ENCODE measurements at places on chromosomes 4 and X.

DNA sequence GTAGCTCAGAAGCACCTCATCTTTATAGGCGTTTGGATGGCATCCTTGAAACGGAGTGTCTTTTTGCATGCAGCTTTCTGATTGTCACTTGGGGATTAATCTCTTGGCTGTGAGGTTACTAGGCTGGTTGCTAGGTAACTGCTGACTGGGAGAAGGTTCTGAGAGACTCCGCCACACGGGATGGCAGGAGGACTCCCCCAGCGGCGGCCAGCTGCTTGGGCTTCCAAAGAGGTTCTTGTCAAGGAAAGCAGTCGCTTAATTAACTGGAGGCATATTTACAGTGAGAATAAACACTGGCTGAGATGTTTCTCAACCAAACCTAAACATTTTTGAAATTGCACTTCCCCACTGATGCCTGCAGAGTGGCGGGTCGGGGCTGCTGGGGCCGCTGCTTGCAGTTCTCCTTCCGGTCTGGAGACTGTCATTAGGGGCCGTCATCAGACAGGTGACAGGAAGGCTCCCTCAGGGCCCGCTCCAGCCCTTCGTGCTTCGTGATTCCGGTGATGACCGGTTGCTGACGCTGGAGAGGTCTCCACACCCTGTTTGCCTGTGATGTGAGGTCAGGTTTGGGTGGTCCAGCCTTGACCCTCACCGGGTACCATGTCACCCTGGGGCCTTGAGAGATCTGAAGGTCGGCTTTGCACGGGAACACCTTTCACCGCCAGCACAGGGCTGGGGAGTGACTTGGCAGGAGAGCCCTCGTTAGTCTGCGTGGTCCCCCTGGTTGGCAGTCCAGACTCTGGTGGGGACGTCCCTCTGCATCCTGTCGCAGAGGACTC is 9.1 kb downstream of the NSG1 start:
- no peak for DNase-seq

- DNase-seq, result no peak
Observed at GRCh38 chr4:1991087-1991486, 17.7 kb downstream of the NELFA start.

- no peak for DNase-seq
Observed at GRCh38 chr4:31107362-31107761, 387.2 kb downstream of the PCDH7 start.

DNA sequence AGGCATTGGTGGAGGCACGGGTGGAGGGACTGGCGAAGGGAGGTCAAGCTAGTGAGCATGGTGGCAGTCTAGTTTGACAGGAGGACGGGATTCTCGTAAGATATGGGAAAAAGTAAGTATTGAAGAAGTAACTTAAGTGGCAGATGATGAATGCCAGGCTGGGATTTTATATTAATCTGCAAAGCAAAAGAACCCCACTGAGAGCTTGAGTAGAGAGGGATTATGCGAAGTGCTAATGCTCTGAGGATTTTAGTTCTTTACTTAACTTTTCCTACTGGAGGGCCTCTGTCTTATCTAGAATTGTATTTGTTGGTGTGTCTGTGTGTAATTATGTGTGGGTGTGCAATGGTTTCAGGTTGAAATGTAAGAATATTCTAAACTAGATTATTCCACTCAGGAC is 327.9 kb downstream of the FAT4 start:
- no peak for DNase-seq

DNA sequence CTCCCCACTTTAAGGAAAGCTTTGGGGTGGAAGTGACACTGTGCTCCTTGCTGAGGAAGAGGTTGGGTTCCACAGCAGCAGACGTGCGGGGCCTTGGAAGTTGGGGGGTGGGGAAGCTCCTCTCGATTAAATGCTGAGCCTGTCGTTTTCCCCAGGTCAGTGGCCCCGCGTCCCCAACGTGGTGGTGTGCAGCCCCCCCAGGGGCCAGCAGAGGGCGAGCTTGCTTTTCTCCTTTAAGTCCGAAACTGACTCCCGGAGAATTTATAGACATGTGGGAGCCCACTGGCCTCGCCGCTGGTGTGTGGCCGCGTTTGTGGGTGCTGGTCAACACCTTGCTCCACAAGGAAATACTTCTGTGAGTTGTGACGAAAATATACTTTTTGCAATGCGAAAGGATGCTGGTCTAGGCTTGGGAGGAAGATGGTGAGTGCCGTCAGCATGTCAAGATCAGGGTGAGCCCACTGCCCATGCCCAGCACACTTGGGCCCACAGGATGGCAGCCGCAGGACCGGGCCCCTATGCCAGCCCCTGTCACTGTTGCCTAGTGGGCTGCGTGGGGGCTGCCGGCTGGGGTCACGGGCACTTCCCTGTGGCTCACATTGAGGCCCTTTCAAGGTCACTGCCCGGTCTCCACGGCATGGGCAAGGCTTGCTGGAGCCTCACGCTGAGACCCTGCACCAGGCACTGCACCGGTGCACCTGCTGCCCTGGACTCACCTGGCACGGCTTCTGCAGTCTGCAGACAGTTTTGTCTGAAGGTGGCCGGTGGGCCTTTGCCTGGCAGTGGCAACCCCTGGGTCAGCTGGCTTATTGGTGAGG is 9.4 kb downstream of the UVSSA start:
- no peak for DNase-seq

DNA sequence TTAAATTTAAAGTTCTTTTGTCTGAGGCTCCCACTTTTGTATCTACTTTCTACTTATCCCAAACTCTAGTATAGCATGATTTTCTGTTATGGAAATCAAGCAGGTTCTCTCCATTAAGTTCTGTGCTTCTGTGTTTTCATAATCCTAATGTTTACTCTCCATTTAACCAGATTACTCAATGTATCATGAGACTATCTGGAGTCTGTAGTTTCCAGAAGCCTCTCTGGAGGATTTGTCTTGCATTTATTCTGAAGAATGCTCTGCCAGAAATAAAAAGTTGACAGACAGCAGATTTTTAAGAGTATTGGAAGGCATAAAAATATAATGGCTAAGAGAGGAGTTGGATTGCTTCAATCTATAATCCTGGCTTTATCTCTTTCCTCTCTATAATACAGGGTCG is 39.2 kb upstream of the PLS3 start:
- DNase-seq, result no peak

DNA sequence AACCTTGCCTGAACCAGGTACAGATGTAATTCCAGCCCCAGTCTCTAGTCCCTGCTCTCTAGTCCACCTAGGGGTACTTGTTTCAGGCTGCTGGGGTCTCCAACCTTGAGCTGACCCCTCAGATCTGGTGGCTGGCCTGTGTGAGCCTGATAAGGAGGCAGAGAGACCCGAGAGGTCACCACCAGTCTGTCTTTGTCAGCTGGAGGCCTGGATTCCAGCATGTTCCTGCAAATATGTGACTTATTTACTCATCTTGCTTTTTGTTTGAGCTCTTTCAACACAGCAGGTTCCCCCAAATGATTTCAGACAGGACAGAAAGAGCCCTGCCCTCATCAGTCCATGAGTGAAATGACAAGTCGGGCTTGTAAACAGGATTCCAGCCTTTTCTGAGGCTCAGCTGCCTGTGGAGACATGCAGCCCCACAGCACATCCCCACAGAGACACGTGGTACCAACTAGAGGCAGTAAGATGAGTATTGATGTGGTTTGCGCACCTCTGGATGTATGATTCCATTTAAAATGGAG is 37.5 kb upstream of the STK26 start:
- no peak for DNase-seq

DNA sequence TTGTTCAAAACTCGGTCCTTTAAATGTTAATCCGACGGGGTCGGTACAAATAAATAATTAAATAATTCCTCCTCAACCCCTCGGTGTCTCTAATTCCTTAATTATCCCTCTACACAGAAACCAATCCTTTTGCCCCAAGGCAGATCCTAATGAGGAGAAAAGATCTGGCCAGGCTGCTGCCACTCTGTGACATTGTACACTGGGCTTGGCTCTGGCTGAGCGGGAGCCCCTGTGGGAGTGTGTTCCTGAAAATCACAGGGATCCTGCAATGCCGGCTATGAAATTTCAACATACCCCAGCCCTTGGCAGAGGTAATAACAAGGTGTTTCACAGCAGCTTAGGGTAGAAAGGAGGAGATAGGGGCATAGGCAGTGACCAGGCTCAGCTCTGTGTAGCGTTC is 96.0 kb downstream of the DHRSX start:
- DNase-seq, result no peak

- no peak for DNase-seq
Observed at GRCh38 chr4:164572877-164573279, 181.1 kb upstream of the SMIM31 start.

- DNase-seq, result no peak
Observed at GRCh38 chr4:151198748-151199147, 78.2 kb upstream of the PRSS48 start.

- DNase-seq, result no peak
Observed at GRCh38 chr4:108596344-108596743, 24.0 kb upstream of the RPL34 start.

DNA sequence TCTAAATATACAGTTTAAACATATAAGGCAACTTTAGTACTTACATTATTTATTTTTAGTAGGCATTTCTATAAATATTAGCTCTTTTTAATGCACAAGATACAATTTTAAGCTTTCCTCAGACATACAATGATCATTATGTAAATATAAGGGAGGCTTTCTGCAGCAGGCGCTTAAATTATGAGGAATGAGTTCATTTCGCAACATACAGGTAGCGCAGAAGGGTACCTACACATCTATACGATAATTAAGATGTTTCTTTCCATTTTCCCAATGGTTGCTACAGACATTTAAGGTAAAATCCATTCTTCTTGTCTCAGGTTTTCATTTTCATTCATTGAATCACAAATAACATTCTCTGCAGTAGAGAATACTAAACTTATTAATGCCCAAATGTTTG is 1.2 kb downstream of the AASDH start:
- no peak for DNase-seq

- no peak for DNase-seq
Observed at GRCh38 chr4:15873117-15873516, 65.4 kb downstream of the FGFBP1 start.

GRCh38 chr4:47221721-47222120 is 190.4 kb downstream of the GABRB1 start:
- no peak for DNase-seq

GRCh38 chr4:183431614-183432013 is 12.8 kb upstream of the CDKN2AIP start:
- no peak for DNase-seq

- no peak for DNase-seq
Observed at GRCh38 chr4:98516441-98517217, 141.8 kb downstream of the TSPAN5 start.

GRCh38 chrX:17689971-17690409 is 47.3 kb upstream of the SCML1 start:
- DNase-seq, result no peak

DNA sequence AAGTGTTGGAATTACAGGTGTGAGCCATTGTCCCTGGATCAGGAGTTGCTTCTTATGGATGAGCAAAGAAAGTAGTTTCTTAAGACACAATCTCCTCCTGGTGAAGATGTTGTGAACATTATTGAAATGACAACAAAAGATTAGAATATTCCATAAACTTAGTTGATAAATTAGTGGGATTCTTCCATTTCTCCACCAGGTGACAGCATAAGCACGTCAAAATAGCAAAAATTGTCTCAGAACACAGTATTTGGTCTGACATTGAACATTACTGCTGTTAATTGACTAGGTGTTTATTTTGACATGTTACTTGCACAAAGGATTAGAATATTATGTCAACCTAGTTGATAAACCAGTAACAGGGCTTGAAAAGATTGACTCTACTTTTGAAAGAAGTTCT is 21.6 kb downstream of the CLDN34 start:
- DNase-seq, result no peak

DNA sequence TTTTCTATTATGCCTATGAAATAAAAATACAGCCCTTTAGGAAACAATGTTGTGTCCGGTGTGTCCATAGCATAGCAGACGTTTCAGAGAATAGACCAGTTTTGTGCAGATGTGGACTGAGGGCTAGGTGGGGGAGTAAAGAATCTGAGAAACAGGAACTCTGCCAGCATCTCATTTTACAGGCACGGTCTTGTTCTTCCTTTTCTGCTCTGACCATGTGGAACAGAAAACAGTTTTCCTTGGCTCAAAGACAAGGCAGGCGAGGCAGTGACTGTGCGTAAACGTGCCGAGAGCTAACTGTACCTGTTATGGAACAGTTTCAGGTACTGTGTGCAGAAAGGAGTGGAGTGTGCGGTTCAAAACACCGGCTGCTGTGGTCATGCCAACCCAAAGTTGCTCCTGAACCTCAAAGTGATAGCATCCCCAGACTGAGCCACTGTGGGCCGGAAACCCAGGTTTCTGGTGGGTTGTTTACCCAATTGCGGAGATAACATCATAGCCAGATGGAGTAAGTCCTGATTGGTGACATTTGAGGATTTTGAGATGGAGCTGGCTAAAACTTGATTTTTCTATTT is 20.2 kb downstream of the CNGA2 start:
- no peak for DNase-seq

- no peak for DNase-seq
Observed at GRCh38 chr4:123093236-123093635, 170.8 kb upstream of the NUDT6 start.

DNA sequence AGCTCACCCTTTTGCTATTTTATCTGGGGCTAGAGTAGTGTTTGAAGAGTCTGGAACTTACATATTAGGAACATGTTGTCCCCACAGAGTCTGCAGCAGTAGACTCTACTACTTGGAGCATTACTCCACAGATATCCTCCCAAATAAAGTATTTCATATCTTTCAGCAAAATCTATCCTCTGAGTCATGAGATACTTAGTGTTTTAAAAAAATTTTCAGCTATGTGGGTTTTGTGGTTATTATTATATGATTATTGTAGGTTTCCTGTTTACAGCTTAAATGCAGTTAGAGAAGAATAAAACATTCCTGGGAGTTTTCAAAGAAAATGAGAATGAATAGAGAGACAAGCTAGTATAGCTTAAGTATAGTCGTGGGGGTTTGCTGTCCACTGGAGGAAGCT is 30.9 kb downstream of the PAGE2 start:
- no peak for DNase-seq

- DNase-seq, result no peak
Observed at GRCh38 chr4:1795299-1796195, 2.5 kb downstream of the FGFR3 start.

- DNase-seq, result no peak
Observed at GRCh38 chr4:528835-529234, 29.8 kb downstream of the PIGG start.

DNA sequence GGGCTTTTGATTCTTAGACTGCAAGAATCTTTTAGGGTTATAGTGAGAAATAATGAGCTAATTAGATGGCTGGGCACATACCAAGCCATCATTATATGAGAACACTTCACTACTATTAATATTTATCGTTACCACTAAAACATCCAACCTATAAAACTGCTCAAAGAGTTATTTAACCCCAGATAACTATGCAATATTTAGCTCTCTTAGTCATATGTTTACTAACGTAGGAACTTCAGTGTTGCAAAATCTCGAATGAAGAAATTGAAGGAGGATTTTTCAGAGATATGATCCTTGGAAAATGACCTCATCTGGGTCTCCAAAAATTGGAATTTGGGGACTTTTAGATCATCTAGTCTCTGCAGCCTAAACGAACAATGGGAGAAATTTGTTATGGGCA is 265.0 kb upstream of the RPS6KA3 start:
- DNase-seq, result no peak

All from T-helper 1 cell (primary cell).